Fibroblast of the aortic adventitia (primary cell): ENCODE measurements at places on chromosomes 1 and 21. TPM values are rescaled to one million over a fixed set of nuclear protein-coding genes. Genes with fewer than 3 reads are reported as not detected.

GRCh38 chr1:224042557-224043118 is 71.3 kb upstream of the FBXO28 start:
- no peak for DNase-seq

GRCh38 chr1:1955621-1956094 is 36.6 kb upstream of the TMEM52 start:
- DNase-seq = no peak

- DNase-seq = peak; percentile 89
Observed at GRCh38 chr1:212749821-212750535, 41.6 kb downstream of the NSL1 start.

GRCh38 chr1:241536969-241537368 is 4.8 kb downstream of the KMO start:
- DNase-seq = no peak

DNA sequence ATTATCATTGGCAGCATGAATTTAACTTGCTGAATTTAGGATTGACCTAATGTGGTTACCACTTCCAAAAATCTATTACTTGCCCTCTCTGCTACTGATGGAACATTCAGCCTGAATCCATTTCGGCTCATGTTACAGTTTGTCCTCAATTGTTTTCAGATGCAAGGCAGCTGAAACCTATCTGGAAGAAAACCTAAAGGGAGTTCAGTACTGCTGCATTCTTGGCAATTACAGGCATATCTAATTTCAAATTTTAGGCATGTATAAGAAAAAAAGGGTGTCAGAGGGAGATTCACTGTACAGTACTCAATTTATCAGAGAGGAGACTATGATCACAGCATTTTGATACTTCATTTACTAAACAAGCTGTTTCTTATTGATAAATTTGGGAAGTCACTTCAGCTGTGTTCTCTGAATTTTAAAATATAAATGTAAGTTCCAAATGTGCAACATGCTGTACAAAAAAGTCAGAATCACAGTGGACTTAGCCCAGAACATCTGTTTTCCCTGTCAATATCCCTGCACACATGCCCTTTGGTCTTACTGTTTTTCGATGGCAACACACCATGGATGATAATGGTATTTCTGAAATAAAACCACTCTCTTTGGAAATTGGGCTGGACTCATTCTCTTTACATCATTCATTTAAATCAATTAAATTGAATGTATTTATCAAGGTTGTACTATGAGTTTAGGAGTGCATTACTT is 651.6 kb upstream of the ADGRL4 start:
- peak; percentile 59 for DNase-seq

GRCh38 chr1:87702455-87702854 is 373.8 kb downstream of the LMO4 start:
- no peak for DNase-seq

DNA sequence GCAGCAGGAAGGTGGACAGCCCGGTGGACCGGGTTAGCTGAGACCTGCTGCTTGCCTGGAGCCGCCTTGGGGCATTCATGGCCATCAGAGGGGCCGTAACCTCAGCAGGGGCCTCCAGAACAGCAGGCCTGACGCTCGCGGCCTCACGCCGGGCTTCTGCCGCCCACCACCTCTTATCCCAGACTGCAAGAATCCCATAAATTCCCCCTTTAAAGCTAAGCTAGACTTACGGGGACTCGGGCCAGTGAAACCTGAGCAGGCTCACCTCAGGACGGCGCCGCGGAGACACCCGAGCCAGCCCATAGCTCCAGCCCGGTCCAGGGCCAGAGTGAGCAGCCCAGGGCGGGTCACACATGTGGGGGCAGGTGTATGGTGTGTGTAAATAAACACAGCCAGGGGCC is 132.3 kb downstream of the GLIS1 start:
- no peak for DNase-seq

GRCh38 chr1:195562074-195562473 is 1046.2 kb downstream of the KCNT2 start:
- no peak for DNase-seq

GRCh38 chr1:151976858-151977257 is 16.8 kb downstream of the S100A10 start:
- no peak for DNase-seq

GRCh38 chr1:246617156-246617555 is 50.9 kb downstream of the CNST start:
- DNase-seq = no peak

- DNase-seq = no peak
Observed at GRCh38 chr1:70899735-70900134, 147.9 kb downstream of the PTGER3 start.

DNA sequence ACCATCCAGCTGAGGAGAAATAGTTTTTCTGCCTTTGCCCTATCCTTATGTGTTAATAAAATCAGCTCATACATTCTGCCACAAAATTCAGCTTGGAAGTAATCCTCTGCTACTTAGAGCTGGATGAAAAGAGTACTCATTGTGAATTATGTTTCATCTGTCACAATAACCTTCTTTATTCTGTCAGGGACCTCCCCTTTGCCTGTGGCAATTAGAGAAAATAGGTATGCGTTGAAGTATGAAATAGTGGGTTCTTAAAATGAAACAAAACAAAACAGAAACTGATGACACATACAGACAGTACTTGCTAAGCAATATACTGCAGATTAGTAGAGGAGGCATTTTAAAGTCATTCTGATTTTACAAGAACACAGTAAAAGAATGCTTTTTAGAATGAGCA is 578.5 kb downstream of the USP25 start:
- peak; percentile 61 for DNase-seq

GRCh38 chr1:98044766-98045165 is 123.9 kb upstream of the DPYD start:
- no peak for DNase-seq

DNA sequence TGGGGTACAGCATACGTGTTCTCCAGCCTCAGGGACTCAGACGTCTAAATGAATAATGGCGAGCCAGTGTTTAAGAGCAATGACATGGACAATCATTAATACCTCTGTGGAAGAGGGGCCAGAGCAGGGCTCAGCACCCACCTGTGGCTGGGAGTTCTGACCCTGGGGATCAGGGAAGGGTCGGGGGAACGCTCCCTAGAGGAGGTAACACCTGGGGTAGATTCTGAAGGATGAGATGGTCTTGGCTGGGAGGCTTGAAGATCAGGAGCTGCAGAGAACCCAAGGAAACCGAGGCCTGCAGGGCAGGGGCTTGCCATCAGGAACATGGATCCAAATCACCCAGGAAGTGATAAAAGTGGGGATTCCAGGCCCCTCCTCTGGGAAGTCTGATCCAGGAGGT is 138.2 kb upstream of the RUNX3 start:
- no peak for DNase-seq

- DNase-seq = no peak
Observed at GRCh38 chr1:2383576-2383975, 7.8 kb downstream of the MORN1 start.

GRCh38 chr1:237959838-237960237 is 69.1 kb upstream of the ZP4 start:
- DNase-seq = no peak

DNA sequence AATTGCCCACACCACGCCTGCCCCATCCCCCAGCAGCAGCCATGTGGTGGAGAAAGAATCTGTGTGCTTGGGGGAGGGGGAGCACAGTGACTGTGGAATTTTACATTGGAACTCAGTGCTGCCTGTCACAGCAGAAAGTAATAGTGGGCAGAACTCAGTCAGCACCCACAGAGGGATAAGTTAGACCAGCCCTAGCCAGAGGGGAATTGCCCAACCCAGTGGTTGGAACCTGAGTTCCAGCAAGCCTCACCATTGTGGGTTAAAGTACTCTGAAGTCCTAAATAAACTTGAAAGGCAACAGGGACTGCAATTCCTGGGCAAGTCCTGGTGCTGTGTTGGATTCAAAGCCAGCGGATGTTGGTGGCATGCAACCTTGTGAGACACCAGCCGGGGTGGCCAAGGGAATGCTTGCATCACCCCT is 88.8 kb downstream of the MRPL39 start:
- no peak for DNase-seq

GRCh38 chr1:69733061-69733460 is 165.3 kb downstream of the LRRC7 start:
- DNase-seq = no peak

- no peak for DNase-seq
Observed at GRCh38 chr1:85319491-85319890, 43.1 kb upstream of the BCL10 start.

DNA sequence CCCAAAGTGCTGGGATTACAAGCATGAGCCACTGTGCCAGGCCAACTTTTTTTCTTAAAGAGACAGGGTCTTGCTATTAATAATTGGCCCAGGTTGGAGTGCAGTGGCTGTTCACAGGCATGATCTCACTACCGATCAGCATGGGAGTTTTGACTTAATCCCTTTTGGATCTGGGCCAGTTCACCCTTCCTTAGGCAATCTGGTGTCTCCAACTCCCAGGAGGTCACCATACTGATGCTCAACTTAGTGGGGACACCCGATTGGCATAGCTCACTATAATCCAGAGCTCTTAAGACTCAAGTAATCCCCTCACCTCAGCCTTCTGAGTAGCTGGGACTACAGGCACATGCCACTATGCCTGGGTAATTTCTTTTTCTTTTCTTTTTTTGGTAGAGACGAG is 64.2 kb upstream of the SCYL3 start:
- DNase-seq = no peak

DNA sequence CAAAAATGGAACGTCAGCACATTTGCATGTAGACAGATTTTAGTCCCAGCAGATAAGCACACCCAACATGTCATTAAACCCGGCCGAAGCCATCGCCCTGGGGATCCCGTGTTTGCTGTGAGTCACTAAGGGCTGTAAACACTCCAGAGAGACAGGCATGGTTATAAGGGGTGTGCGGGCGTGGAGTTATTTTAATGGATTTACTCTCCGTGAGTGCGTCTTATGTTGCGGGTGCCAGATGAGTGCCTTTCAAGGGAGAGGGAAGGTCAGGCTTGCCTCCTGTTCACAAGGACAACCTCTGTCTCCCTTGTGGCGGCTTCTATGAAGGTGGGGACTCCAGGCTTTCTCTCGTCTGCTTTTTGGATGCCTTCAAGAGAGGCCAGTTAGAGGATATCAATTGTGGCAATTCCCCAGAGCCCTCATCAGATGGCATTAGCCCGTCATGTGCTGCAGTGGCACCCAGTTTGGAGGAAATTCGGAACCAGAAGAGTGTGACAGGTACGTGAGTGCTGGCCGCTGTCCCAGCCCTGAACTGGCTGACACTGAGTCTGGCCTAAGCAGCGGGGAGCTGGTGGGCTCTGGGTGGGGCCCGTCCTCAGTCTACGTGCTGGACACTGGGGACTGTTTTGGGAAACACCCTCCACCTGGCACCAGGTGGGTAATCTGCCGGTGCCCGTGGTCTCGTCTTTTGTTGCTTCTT is 223.8 kb upstream of the TMEM51 start:
- DNase-seq = peak; percentile 63

GRCh38 chr1:2248127-2248826 is 20.2 kb downstream of the SKI start:
- DNase-seq = no peak

DNA sequence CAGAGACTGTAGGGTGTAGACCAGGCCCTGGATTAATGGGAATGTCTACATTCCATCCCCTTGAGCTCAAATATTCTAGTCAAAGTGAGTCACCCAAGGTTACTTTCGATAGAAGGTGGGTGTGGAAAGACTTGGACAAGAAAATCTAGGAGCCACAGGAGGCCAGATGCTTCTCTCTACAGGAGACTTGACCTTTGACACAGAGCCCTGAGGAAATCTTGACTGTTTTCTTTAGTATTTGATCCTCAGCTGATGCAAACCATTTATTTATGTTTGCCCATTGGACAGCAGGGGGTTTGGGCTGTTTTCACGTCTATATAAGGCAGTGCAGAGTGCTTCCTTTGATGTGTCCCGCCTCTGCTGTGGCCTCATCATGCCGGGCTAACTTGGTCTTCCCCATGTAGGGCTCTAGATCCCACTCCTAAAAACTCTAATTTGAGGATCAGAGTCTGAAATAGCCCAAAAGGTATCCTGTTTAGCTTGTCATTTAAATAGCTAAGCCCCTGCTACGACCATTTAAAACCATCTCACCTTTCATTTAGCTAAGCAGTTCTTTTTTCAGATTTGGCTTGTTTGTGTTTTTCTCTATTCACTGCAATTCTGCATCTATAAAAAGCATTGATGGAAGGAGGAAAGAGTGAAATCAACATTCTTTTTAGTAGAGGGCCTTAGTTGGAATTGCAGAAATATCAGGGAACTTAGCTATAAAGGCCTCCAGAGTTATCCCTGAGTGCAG is 15.5 kb upstream of the MAP3K7CL start:
- peak; percentile 41 for DNase-seq

- DNase-seq = peak; percentile 82
Observed at GRCh38 chr1:168112673-168113305, 23.9 kb downstream of the GPR161 start.

DNA sequence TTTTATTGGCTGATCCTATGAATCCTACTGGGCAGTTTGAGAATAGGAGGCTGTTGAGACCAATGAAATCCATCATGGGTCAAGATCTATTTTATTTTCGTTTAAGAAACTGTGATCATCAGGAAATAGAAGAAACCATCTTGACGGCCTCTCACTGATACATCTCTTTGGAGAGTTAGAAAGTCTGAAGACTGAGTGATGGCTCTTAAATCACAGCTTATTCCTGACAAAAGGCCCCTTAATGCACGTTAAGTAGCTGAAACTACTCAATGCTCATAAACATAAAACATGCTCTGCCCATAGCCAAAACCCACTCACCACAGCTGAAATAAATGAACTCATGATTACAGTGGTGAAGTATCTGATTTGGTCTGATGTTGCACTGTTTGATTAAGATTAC is 784.5 kb upstream of the NEGR1 start:
- no peak for DNase-seq

DNA sequence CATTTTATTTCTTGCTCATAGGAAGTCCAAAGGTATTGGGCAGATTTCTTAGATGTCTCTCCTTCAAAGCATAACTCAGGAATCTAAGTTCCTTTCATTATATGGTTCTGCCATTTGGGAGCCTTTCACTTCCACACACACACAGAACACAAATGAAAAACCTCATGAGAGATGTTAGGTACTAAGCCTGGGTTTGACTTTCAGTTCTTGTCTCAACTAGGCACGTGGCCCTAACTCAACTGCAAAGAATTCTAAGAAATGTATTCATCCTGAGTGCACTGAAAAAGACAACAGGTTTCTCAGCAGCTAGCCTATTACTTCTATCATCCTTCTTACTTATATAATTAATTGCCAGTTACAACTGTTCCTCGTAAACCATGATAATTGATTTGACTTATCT is 190.0 kb upstream of the SAMSN1 start:
- DNase-seq = no peak

- DNase-seq = peak; percentile 87
Observed at GRCh38 chr21:45386728-45387371, 18.1 kb upstream of the COL18A1 start.

GRCh38 chr1:180260541-180260940 is 30.5 kb downstream of the LHX4 start:
- DNase-seq = no peak

- peak; percentile 56 for DNase-seq
Observed at GRCh38 chr1:55626326-55626725, 411.2 kb upstream of the USP24 start.

The SFN gene
- total RNA-seq = 1.1 TPM in 1 of 2 replicates, not detected in the other

The FAM72A gene
- total RNA-seq = 2.9 and 4.8 TPM in 2 replicates

The ARHGEF11 gene
- total RNA-seq = 32.2 and 53.2 TPM in 2 replicates

The C4BPA gene
- total RNA-seq = not detected in 2 replicates

The FAM78B gene
- 0.25 and 0.27 TPM in 2 replicates for total RNA-seq

The OXCT2 gene
- 0.98 and 0.99 TPM in 2 replicates for total RNA-seq

The ACBD6 gene
- 53.6 and 54.0 TPM in 2 replicates for total RNA-seq

The PTPN7 gene
- total RNA-seq = not detected in 2 replicates

The CLEC20A gene
- not detected in 2 replicates for total RNA-seq

The RGS1 gene
- not detected in 2 replicates for total RNA-seq

The DPT gene
- 2.4 and 8.8 TPM in 2 replicates for total RNA-seq

The PSMB4 gene
- total RNA-seq = 281 and 892 TPM in 2 replicates

The ITLN2 gene
- 3.8 TPM in 1 of 2 replicates, not detected in the other for total RNA-seq

The MROH9 gene
- total RNA-seq = 0.27 and 0.49 TPM in 2 replicates

The HTR6 gene
- total RNA-seq = 0.09 TPM in 1 of 2 replicates, not detected in the other

The DENND2D gene
- total RNA-seq = 2.9 and 3.0 TPM in 2 replicates

The CDCA8 gene
- 0.25 and 12.8 TPM in 2 replicates for total RNA-seq
